ENCODE measurements at places on chromosomes 5 and 9.

DNA sequence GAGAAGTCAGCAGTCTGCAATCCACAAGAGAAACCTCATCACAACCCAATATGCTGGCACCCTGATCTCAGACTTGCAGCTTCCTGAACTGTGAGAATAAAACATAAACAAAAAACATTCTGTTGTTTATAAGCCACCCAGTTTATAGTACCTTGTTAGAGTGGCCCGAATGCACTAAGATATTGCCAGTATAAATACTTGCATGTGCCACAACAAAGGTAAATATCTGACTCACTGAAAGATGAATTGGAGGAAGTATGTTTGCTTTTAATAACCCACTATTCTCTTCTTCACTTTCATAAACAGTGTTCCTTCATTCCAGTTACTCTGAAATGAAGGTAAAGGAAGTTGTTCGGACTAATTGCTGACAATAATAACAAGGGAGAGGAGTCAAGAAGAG lies 1163.4 kb upstream of the CDH6 start:
- no peak for DNase-seq

GRCh38 chr9:128296340-128297220 lies 20.5 kb downstream of the SWI5 start:
- no peak for DNase-seq

GRCh38 chr5:66987949-66988838 lies 208.4 kb downstream of the CD180 start:
- no peak for DNase-seq

DNA sequence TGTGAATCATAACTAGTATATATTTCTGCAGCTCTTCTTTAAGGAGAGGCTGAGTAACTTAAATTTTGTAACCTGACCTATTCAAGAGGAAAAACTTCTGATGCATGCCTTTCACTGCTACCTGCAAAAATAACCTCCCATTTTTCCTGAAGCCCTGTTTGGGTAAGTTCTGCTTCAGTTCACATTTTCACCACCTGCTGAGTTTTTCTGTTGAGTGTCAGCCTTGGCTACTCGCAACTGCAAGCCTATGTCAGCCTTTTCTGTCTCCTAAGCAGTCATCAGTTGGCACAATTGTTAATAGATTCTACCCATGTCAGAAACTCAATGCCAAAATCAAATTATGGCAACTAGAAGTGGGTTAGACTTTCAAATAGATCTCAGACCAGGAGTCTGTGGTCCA lies 8.2 kb upstream of the TNFAIP8 start:
- DNase-seq = no peak

DNA sequence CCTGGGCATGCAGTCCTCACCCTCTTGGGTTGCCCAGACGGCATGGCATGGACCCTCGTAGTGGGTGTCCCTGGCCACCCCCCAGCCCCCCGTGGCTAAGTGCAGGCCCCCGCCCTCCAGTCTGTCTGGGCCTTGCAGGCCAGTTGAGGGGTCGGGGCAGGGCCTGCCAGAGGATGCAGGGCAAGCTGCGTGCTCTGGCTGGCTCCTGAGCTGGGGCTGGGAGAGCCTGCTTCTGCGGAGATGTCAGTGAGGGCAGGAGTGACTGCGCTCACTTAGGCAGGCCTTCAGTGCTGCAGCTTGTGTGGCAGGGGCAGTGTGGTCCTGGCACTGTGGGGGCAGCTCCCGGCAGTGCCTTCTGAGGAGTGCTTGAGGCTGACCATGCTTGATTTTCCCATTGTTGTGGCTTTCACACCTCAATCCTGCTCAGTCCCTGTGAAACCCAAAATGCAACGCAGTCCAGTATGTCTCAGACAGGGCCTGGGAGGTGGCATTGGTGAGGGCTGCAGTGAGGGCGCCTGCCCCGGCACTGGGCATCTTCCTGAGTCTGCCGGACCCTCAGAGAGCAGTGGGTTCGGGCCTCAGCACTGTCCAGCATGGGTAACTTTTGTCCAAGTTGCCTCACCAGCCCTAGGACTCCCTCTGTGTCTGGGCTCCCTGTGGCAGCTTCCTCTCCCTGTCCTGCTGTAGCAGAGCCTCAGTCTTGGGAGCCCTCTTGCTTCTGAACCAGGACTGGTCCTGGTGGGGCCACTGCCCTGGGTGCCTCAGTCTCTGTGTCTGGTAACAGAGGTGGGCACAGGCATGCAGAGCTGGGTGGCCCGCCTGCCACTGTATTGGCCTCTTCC lies 93.0 kb downstream of the PHF2 start:
- DNase-seq = peak; percentile 14

DNA sequence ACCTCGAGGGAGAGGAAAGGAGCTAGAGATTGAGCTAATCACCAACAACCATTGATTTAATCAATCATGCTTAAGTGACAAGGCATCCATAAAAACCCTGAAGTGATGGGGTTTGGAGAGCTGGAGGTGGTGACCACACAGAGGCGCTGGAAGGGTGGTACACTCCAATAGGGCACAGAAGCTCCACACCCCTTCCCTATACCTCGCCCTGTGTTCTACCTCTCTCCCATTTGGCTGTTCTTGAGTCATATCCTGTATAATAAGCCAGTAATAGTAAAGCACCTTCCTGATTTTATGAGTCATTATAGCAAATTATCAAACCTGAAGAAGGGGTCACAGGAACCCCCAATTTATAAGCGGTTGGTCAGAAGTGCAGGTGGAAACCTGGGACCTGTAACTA lies 18.3 kb downstream of the ACTL7B start:
- DNase-seq = no peak

- DNase-seq = no peak
These were observed 7.9 kb upstream of the TRIM7 start for GRCh38 chr5:181212934-181213333.

GRCh38 chr5:149680810-149681221 lies 49.3 kb upstream of the PPARGC1B start:
- peak; percentile 74 for DNase-seq

DNA sequence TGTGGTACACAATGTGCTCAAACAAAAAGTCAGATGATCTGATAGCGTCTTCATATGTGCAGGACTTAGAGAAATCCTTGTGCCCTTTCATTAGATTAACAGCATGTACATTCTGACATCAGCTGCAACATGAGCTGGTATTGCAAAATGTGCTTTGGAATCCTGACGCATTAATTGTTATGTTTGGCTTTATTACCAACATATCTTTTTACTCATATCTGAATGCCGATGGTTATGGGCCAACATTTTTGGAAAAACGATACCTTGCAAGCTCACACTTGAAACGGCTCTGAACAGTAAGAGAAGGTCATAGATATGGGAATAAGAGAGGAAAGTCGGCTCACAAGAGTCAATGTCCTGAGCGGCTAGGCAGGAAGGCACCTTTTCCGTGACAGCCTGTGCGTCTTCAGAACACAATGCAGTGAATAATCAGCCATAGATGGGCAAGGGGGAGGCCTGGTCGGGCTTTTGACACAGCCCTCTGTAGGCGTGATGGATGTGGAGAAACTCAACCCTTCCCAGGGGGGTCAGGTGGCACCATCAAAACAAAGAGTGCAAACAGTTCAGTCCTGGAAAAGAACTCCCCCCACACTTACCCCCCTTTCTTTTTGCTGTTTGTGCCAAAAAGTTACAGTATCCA lies 36.4 kb upstream of the GAS1 start:
- DNase-seq = no peak

DNA sequence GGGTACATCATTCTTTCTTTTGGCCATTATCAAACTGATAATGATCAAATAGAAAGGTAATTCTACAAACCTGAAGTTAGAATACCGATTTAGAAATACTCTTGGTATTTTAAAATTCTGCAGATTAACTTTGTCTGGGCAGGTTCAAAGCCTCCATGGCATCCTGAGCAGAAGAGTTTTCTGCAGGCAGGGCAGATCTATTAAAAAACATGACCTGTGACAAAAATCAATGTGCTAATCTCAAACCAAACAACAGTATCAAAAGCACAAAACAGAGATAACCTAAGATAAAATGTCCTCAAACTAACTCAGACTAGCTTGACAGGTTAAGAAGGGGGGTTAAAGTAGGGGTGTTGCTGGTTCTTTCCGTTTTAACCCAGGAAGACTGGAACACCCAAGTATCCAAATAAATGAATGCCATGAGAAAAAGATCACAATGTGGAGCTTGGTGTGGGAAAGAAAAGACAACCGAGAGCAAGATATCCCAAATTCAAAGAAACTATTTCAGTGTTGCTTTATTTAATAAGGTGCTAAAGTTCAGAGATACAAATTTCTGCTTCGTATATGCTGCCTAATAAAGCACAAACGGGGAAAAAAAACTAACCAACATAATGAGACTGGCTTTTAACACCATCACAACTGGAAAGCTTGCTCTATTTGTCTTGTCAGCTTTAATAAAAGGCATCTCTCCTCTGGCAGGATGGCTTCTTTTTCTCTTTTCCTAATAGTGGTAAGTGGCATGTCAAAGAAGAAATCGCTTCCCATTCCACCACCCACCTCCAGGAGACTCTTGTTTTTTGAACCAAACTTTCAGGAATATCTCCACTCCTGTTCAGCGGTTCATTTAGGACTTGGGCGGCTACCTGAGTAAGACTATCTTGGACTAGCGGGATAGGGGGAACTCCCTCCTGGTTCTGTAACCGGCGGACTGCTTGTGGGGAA lies 2.3 kb downstream of the EFNA5 start:
- DNase-seq = no peak

GRCh38 chr5:139968547-139969261 lies 74.4 kb downstream of the NRG2 start:
- peak; percentile 83 for DNase-seq

- no peak for DNase-seq
These were observed 403.9 kb downstream of the ZNF608 start for GRCh38 chr5:124342584-124342983.

DNA sequence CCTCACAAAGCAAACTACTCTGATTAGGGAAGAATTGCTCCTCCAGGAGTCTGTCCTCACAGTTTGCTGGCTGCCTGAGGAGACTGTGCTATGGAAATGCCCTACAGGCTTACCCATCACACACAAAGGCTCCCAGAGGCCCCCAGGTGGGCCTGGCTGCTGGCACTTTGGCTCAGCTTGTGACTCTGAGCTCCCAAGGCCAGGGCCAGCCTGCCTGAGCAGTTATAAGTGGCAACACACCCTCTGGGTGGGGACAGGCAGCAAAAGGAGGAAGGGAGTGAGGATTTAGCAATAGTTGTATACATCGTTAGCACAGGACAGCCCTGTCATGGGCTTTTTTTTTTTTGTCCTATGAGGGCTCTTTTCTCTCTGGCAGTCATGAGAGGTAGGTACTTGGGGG lies 103.5 kb downstream of the DAPK1 start:
- peak; percentile 58 for DNase-seq

DNA sequence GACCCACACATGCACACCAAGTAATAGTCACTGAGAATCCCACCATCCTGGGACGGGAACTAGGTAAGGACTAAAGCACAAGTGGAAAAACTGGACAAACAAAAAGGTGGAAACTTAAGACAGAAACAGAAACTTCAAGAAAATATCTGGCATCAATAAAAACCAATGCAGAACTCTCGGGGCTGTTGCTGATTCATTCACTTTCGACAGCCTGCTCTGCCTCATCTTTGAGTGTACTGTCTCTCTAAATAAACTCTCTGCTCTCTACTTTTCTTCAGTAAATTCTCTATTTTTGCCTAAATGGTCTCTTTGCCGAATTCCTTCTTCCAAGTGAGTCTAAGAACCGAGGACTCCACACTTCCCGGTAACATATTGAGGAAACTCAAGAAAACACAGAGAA lies 116.9 kb downstream of the CDH9 start:
- DNase-seq = no peak

- no peak for DNase-seq
These were observed 318.8 kb upstream of the ELAVL2 start for GRCh38 chr9:24144796-24145195.

DNA sequence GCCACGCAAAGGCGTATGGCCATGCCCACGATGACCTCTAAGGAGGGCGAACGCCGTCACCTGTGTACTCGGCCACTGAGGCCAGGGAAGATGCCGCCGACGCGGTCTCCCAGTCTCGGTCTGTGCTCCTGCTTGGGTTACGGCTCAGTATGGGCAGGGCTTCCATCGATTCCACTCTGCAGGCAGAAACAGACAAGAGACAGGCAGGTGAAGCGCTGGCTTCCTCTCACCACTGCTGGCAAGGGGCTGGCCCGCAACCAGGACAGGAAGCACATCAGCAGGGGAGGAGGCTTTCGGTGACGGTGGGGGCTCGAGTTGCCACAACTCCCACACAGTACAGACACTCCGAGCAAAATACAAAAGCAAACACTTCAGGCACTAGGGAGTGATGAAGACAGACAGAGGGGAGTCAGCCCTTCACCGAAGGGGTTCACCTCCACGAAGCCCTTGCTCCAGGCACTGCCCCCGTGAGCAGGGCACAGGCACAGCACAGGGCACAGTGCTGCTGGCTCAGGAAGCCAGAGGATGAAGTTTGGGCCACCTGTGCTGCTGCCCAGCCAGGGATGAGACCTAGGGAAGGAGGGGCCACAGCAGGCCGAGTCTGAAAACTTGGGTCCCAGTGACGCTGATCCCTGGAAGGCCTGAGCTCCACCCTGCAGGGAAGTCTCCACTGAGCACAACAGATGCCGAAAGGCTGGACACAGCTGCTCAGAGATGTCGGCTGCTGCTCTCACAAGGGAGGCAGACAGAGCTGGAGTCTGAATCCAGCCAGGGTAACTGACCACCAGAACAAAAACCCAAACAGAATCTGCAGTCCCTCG lies 91.3 kb downstream of the CAMSAP1 start:
- no peak for DNase-seq

DNA sequence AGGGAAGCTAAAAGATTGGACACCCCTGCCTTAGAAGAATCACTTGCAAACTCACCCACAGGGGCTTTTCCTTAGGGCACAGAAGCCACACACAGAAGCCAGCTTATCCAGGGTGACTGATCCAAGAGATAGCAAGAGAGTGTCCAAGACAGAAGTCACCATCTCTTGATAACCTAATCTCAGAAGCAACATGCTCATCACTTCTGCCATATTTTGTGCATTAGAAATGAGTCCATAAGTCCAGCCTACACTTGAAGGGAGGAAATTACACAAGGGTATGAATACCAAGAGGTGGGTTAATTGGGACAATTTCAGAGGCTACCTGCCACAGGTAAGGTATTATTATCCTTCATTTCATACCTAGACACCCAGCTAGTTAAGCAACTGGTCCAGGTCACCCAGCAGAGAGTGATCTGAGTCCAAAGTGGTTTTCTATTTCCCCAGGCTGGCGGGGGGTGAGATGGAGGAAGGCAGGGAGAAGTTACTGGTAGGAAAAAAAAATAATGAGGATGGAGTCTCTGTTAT lies 3.7 kb upstream of the ERGIC1 start:
- no peak for DNase-seq

Measured in CD4-positive, alpha-beta T cell treated with Interleukin-15 for 1 hour (primary cell).